ENCODE measurements at places on chromosomes 7 and 10.

GRCh38 chr7:43462836-43463235 is 120.1 kb upstream of the STK17A start:
- DNase-seq = no peak

GRCh38 chr7:112052993-112053736 is 153.0 kb downstream of the DOCK4 start:
- DNase-seq = no peak

DNA sequence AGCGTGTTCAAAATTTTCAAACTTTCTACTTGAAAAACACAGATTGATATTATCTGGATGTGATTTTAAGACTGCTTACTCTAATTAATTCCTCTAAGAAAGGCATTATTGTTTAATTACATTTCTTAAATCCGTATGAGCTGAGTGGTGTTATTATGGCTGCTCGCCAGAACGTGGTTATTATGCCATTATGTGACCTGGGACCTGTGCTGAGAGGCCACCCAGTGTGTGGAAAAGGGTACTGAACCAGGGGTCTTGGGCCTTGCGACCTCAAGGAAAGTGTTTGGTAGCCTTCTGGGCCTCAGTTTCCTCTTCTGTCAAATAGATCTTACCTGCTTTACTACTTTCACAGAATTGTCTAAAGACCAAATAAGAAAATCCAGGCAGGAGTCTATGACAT is 15.4 kb downstream of the LGI1 start:
- no peak for DNase-seq

- no peak for DNase-seq
These were observed 65.6 kb downstream of the FOXI2 start for GRCh38 chr10:127802531-127803095.

DNA sequence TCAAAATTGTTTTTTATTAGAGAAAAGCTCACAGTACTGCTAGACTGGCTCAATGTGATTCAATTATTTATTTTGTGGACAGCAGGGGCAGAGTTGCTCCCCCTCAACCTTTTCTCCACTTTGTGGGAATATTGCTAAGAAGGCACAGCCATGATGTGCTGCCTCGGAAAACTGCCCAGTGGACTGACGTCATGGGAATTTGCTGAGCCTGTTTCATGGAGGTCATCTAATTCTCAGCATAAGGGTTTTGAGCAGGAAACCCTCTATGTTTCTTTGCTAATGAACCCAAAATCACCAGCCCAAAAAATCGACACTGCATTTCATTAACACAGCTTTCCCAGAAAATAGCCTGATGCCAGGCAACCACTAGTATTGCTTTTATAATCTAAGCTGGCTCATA is 228.8 kb upstream of the FAM3C start:
- no peak for DNase-seq

GRCh38 chr7:148697256-148698006 is 1.3 kb upstream of the CUL1 start:
- DNase-seq = no peak

DNA sequence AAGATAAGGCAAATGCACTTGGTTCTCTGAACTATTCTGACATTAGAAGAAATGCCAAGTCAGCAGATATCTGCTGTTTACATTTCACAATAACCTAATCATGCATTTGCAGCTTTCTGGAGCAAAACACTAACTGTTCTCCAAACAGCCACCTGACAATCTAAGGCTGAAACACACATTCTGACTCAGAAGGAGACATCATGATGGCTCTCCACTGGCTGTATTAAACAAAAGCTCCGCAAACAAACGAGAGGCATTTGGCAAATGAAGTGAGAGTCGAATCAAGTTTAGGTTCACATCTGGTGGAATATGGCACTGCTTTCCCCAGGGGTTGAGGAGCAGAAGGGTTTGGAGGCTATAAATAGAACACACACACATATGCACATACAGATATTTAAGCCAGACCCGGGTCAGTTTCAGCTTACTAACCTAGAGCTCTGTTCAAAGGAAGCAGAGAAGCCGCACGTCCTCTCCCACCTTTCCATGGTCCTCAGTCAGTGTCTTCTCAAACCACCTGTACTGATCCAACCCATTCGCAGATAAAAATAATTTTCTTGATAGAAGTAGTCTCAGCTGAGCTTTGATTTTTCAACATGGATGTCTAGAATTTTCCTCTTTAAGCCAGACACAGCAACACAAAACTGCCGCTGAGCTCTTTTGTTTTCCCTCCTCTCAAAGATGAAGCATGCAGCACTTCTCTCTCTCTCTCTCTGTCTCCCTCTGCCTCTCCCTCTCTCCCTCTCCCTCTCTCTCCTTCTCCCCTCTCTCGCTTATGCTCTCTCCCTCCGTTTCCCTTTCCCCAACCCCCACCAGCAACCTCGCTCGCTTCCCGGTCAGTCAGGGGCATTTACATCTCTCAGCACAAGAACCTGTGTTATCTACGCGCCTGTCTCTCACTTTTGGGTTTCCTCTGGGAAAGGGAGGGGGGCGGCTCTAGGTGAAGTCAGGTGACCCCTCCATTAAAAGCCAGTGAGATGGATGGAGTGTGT is 682.8 kb downstream of the MAGI2 start:
- no peak for DNase-seq

DNA sequence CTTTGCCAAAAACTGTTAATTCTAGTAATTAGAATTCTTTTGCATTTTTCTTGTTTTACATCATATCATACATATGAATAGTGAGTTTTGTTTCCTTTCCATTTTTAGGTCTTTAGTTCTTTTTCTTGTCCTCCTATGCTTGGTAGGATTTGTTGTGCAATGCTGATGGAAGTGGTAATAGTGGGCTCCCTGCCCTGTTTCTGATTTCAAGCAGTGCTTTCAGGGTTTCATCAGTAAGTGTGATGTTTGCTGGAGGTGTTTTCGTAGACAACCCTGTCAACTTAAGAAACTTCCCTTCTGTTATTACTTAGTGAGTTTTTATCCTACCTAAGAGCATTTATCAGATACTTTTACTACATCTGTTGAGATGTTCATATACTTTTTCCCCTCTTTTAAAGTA is 50.5 kb downstream of the CSGALNACT2 start:
- no peak for DNase-seq

DNA sequence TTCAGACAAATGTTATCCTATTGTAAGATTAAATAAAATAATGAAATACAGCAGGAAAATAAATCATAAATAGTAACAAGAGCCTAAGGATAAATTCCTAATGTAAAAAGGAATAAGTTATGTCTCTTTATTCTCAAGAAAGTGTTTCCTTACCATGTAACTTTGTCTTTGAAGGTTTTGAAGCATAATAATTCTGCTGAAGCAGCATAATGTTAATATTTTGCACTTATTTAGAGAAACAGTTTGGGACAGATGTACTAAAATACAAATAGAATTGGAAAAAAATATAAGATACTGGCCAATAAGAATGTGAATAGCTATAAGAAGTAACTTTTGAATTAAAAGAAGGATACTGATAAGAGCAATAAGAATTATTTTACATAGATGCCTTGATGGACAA is 45.7 kb downstream of the GRM3 start:
- no peak for DNase-seq

- DNase-seq = no peak
These were observed 38.8 kb upstream of the CFAP46 start for GRCh38 chr10:132981173-132981555.

DNA sequence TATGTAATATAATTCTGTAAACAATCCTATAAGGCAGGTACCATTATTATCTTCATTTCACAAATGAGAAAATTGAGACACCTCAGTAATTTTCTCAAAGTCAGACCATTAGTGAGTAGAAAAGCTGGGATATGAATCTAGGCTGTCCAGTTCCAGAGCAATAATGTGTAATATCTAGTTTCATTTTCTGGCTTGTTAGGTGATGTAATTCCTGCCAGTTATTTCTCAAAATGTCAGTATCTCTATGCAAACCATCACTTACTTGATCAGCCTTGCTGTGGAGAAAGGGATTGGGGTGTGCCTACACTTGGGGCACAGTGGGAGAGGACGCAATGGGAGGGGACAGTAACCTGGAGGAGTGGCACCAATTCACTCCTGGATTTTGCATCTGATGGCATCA is 157.5 kb downstream of the LYZL1 start:
- no peak for DNase-seq

DNA sequence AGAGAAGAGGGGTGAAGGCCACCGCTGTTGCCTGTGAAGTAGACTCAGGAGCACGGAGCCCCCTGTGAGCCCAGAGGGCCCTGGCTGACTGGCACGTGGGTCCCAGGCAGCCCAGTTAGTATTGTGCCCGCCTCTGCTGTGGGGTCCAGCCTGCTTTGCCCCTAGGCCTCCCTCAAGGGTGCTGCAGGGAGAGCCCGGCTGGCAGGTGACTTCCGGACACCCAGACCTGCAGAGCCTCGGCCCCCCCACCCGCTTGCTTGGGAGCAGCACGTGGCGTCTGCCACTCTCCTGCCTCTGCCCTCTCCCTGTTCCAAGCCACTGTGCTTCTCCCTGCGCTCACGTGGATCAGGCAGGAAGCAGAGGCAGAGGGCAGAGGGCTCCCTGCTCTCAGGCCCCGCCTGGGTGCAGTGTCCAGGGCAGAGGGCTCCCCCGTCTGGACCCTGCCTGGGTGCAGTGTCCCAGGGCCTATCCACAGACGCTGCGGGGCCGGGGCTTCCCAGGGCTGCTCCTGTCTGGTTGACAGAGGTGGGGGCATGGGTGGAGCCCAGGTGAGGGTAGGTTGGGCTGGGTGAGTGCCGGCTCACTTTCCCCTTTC is 88.4 kb downstream of the DNAJB6 start:
- no peak for DNase-seq

DNA sequence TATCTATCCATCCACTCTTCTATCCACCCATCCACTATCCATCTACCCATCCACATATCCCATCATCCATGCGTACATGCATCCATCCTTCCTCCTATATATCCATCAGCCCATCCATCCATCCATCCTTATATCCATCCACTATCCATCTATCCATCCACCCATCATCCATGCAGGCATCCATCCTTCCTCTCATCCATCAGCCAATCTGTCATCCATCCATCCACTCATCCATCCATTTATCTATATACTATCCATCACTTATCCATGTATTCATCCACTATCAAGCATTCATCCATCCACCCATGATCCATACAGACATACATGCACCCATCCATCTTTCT is 485.9 kb downstream of the DNAJB6 start:
- DNase-seq = no peak

DNA sequence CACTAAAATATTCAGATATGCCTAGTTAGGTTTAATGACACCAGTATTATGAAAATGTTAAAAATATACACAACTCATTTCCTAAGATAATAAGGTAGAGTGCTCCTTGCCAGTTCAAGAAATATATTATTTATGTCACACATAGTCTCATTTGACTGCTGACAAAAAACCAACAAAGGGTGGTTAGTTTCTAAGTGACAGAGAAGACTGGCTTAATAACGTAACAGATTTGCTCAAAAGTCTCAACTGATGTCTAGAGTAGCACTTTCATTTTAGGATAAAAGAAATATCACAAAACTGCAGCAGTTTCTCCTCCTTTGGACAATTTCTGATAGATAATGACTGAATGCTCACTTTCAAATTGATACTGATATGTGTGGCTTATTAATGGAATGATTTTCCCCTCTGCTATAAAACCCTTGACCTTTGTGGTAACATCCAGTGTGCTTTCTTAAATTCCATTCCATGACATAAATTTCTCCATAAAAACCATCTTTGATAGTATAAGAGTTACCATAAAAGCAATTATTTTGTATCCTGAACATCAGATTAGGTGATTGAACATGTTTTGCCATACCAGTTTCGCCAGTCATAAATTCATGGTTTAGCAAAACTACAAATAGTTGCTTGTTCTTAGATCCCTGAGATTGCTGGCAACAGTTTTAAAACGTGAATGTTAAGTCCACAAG is 94.2 kb downstream of the NRBF2 start:
- DNase-seq = no peak

GRCh38 chr10:116159197-116159596 is 113.8 kb downstream of the GFRA1 start:
- no peak for DNase-seq

- DNase-seq = no peak
These were observed 201.5 kb downstream of the LRMDA start for GRCh38 chr10:75632805-75633462.

- no peak for DNase-seq
These were observed 633.5 kb upstream of the GALNT17 start for GRCh38 chr7:70498232-70498992.

All from stimulated activated CD8-positive, alpha-beta memory T cell treated with anti-CD3 and anti-CD28 coated beads, Interleukin-15, amount 100 ng/mL, for 24 hours (primary cell).